OCI-LY7 (cell line): ENCODE measurements at places on chromosomes 5 and 9.

DNA sequence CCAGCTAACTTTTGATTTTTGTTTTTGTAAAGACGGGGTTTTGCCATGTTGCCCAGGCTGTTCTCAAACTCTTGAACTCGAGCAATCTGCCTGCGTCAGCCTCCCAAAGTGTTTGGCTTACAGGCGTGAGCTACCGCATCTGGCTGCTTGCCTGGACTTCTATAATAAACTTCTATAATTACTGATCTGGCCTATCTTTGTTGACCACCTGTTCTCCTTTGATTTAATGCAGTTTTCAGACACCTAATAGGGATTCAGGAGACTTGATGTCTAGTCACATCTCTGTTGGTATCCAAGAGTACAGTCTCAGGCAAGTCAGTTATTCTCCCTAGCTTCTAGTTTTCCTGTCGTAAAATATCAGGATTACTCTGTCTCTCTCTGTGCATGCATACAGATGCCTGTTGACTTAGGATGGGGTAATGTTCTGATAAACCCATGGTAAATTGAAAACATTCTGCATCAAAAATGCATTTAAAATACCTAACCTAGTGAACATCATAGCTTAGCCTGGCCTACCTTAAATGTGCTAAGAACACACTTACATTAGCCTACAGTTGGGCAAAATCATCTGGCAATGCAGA, 51.5 kb upstream of the NR3C1 start:
- no peak for DNase-seq

DNA sequence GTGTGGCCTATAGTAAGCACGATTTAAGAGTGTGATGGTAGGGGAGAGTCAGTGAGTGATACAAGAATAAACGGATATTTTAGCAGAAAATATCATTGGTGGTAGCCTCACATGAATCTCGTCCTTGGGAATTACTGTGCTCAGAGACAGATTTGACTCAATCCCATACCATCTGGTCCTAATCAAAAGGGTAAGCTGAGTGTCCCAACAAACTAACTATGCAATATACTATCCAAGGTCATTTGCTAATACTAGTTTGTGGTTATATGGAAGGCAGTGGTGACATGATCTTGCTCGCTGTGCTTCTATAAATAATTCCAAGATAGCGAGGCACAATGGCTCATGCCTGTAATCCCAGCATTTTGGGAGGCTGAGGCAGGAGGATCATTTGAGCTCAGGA, 103.2 kb downstream of the TRPM6 start:
- no peak for DNase-seq

DNA sequence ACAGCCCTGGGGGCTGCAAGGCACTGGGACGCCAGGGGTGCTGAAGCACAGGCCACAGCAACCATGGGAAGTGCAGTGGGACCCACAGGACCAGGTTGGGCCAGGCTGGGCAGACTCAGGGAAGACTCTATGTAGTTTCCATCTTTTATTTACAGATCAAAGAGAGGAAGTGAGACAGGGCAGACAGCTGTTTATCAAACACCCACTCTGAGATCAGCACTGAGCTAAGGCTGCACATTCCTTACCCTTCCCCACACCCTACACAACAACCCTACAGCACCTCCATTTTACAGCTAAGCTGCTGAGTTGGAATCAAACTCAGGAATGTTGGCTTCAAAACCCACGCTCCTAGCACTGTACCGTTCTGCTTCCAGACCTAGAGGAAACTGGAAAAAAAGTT, 19.8 kb downstream of the BARHL1 start:
- DNase-seq = no peak

- peak; percentile 61 for DNase-seq
These were observed 46.7 kb upstream of the CER1 start for GRCh38 chr9:14769230-14769571.

DNA sequence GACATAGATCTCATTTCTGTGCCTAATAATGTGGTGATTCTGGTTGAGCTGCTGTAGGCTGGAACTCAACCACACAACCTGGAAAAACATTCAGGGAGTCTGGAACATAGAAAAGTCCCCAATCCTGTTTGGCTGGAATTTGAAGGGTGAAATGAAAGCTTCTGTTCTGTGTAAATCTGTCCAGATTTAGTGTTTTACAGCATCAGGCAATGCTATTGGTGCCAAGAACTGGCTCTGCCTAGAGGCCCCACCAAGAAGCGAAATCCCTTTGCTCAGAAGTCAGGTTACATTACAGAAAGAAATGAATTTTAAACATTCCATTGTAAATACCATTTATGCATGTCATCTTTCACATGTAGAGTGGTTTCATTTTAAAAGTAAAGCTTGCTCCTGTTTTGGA, 56.3 kb downstream of the TMEM174 start:
- no peak for DNase-seq

DNA sequence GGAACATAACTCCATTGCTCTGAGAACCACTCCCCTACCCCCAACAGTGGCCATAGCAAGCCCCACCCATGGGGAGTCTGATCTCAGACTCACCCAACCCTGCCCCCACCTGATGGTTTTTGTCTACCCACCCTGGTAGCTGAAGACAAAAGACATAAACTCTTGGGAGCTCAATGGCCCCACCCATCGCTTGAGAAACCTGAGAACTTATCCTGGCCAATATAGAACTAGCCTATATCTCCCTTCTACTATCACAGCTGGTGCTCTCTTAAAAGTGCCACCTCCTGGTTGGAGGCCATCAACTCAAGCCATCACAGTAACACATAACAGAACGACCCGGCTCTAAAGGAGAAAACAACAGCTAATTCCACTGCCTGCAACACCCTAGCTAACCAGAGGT, 47.9 kb upstream of the SNAPC3 start:
- no peak for DNase-seq

- no peak for DNase-seq
These were observed 20.4 kb upstream of the UBAP1 start for GRCh38 chr9:34158362-34158869.

GRCh38 chr5:40733434-40733833, 22.3 kb downstream of the TTC33 start:
- DNase-seq = no peak

DNA sequence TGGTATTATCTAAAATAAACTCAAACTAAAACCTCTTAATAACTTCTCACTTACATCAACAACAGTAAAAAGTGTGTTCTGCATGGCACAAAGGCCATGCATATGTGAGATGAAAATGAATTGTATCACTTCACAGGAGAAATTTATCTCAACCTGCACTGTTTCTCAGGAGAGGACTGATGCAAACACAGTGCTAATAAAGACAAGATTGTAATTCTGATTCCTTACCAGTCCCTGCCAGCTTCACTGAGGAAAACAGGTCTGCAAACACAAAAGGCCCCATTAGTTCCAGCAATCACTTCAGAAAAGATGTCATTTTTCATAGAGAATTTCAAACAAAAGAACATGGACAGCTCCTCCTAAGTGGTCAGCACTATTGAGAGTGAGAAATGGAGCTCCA, 117.3 kb upstream of the PDE4D start:
- no peak for DNase-seq

DNA sequence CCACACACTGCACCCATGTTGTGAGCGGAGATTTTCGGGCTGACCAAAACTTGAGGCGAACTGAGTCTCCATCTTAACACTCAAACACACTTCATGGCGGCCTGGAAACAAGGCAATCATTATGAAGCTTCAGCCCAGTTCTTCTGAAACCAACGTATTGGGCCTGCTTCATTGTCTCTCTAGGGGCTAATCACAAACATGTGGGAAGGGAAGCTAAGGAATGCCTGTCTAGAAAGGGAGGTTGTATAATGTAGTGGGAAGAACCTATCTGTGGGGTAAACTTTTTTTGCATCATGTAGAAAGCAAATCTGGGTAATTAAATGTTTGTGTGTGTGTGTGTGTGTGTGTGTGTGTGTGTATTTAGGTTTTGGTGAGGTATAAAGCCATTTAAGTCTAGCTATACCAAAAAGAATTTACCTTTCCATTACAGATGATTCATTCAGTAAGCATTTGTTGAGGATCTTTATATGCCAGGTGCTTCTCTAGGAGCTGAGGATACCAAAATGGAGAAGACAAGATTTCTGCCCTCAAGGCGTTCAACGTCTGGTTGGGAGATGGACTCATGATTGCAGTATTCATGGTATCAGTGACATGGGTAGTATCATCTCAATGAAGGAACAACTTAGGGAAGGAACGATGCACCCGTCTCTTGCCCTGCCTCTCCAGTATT, 29.4 kb downstream of the SLC1A3 start:
- no peak for DNase-seq

GRCh38 chr5:169583101-169583423, 511 bp upstream of the SPDL1 start:
- DNase-seq = no peak

DNA sequence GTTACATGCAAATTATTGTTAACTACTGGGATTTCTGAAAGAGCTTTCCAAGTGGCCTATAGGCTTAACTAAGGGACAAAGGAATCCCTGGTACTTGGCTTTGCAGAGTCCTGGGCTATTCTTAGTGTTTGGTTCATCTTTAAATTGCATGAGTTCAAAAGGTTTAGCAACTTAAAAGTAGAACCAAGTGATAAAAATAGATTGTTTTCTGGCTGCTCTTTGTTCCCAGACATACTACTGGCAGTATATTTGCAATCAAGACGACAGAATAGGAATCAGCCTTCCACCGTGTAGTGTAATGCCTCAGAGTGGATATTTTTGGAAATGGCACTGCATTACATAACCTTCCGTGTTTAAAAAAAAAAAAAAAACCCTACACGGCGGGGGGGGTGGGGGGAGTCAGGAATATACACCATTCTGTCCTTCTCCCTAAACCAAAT, 1.0 kb downstream of the NREP start:
- peak; percentile 45 for DNase-seq

- no peak for DNase-seq
These were observed 14.1 kb upstream of the NTRK2 start for GRCh38 chr9:84655447-84655846.

GRCh38 chr9:134682651-134683364, 41.2 kb downstream of the COL5A1 start:
- no peak for DNase-seq

GRCh38 chr5:9617221-9617620, 12.9 kb downstream of the TAS2R1 start:
- DNase-seq = no peak

DNA sequence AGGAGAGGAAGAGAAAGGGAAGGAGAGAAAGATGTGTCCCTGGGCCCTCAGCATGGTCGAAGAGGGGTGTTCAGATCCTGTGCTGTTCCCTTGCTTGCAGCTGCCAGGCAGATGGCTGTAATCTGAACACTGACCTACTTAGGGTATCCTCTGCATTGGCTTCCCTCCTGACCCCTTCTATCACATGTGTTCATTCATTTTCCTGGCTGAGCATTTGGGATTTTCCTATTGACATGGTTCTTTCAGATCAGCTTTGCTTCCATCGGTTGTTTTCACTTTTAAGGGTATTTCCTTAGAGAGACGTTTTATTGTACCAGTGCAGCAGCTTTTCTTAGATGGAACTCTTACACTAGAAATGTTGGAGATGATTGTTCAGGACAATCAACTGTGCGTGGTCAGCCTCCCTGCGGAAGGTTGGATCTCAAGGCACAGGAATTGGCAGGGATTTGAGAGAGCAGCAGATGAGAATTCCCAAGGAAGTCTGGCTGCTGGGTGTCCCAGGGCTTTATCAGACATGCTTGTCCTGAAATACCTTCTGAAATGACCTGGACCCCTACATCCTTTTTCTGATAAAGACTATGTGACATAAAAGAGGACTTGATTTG, 26.0 kb downstream of the ACTBL2 start:
- no peak for DNase-seq

- DNase-seq = no peak
These were observed 161.7 kb downstream of the GNA14 start for GRCh38 chr9:77486463-77486862.

GRCh38 chr9:68951879-68952659, 61.8 kb downstream of the PRKACG start:
- peak; percentile 24 for DNase-seq

DNA sequence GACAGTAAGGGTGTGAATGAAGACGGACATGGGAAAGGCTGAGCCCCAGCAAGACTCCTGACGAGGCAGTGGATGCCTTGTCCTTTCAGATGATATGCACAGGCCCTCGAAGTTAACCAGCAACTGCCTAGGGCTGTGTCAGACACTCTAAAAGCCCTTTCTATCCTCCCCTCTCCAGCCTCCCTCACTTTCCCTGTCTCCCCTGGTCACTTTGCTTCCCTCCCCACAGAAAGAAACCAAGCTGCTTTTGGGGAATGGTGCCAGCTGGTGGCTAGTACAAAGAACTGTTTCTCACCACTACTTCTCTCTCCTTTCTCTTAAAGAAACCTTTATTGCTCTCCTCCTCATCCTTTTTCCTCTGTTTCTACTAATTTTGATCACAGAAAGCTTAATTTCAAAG, 21.4 kb downstream of the LHFPL2 start:
- no peak for DNase-seq

DNA sequence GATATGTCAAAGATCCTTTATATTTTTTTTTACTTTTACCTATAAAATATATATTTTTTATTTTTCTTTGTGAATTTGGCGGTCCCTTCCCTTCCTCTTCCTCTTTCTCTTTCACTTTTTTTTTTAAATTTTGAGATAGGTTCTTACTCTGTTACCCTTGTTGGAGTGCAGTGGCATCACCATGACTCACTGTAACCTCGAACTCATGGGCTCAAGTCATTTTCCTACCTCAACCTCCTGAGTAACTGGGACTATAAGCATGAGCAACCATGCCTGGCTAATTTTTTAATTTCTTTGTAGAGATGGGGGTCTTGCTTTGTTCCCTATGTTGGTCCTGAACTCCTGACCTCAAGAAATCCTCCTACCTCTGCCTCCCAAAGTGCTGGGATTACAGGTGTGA, 258.0 kb upstream of the CLINT1 start:
- no peak for DNase-seq

DNA sequence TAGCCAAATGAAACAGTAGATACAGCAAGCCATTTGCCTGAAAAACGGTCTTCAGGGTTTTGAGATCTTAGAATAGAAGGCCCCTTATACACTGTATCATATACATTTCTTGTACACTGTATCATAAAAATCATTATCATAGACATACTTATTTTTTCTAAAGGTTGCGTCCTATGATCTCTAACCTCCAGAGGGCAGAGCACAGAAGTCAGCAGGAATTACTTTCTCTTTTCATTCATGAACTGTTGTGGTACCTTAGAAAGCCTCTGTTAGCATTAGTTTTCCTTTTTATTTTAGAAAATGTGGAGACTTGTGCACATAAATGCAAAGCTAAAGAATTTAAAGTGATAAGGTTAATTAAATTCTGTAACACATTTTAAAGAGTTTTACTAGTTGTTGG, 115.4 kb downstream of the OXCT1 start:
- peak; percentile 2 for DNase-seq

DNA sequence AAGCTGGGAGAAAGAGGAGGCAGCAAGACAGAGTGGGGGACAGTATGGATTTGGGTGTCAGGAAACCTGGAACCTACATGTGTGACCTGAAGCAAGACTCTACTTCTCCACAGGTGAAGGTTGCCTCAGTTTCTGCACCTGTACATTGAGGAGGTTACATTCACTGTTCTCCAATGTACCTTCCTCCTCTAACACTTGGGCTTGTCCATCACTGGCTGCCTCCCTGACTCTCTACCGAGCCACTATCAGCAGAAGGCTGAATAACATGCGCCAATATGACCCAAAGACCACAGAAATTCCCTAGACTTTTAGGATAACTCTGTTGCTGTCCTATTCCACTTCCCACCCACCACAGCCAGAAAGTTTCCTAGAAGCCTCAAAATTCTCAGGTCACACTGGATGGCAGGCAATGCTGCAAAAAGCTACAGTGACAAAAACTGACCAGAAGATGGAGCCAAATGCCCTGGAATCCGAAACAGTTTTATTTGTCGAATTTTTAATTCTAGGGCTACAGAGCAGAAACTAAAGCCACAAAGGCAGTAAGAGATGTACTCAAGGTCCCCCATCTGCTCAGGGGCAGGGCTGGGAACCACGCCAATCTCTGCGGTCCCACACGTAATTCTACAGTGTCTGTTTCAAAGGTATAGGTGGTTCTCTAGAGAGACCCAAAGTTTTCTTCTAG, 64.4 kb downstream of the FAM114A2 start:
- DNase-seq = peak; percentile 51
